Activated CD4-positive, alpha-beta T cell treated with anti-CD3 and anti-CD28 coated beads, Interleukin-2, amount 50 U/mL, for 24 hours (primary cell): ENCODE measurements at places on chromosomes 2 and 18.

DNA sequence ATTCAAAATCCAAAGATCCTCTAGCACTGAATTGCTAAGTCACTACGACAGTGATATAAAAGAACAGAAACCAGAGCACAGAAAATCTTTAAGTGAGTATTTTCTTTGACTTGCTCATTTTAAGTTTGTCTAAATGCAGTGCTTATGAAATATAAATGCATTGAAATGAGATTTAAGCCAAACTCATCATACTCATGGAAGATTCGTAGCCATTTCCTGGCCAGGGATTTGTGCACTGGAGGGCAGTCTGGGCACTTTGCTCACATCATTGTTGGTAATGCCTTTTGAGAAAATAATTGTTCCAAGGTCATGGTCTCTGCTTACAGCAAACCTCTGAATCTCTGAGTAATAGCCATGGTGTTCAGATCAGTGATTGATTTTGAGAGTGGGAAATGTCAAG lies 307.7 kb downstream of the ARHGAP15 start:
- DNase-seq = no peak

- DNase-seq = peak; percentile 37
Measured at GRCh38 chr2:73290049-73290839, 3.1 kb downstream of the EGR4 start.

GRCh38 chr2:160300203-160300602 lies 100.1 kb upstream of the ITGB6 start:
- no peak for DNase-seq

DNA sequence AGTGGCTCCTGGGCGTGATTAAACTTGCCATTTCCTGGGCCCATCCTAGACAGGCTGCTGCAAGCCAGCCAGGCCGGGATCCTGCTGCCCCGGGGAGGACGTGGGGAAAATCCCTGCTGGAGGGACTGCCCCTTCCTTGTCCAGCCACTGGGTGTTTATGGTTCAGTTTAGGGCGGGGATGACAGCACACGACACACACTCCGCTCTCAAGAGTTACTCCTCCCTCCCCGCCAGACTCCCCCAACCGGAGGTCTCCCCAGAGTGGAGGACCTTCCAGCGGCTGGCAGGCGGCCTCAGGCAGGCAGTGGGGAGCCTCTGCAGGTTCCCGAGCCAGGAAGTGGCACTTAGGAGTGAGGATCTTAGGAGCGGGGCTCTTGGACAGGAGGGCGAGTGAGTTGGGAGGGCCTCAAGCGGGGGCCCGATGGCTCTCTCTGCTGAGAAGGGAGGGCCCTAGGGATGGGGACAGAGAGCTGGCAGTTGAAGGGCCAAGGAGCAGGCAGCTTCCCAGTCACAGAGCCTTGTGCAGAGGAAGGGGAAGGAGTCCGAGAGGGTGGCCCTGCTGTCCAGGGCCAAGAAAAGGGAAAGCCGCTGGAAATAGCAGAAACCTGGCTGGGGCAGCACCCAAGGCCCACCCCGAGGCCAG lies 5.7 kb upstream of the GPR35 start:
- no peak for DNase-seq

GRCh38 chr2:124163840-124164239 lies 138.8 kb downstream of the CNTNAP5 start:
- no peak for DNase-seq

DNA sequence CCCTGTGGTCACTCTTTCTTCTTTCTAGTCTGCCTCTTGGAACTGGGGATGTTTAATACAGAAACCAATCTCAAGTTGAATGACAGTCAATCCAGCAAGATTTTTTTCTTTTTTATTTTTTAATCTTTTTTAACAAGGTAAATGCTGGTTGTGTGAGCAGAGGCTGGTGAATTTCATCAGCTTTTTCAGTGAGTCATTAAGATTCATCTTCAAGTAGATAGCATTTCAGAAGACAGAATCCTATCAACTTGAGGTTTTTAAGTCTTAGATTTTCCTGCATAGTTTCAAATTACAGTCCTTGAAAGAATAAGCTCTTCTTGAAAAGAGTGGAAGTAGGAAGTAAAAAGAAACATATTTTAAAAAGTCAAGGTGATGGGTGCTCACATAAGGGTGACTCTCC lies 12.4 kb downstream of the SLC8A1 start:
- DNase-seq = no peak

GRCh38 chr2:128644718-128645256 lies 326.1 kb upstream of the HS6ST1 start:
- no peak for DNase-seq

- peak; percentile 68 for DNase-seq
Measured at GRCh38 chr2:44981714-44982108, 27.5 kb downstream of the SIX2 start.

DNA sequence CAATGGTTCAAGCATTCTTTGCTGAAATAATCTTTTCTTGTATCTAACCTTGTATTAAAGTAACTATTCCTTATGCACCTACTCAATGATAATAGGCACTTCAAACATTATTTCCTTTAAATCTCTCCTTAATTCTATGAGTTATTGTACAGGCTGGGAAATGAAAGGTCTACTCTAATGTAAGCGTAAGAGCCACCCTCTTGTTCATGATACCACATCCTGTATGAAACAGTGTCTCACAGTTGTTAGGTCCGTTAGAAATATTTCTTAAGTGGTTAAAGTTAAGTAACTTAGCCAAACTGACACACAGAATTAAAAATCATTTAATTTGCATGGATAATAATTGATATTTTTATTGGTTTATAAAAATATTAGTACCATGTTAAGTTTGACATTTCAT lies 162.5 kb upstream of the RPRM start:
- no peak for DNase-seq

- no peak for DNase-seq
Measured at GRCh38 chr2:28378679-28379584, 13.7 kb upstream of the FOSL2 start.

DNA sequence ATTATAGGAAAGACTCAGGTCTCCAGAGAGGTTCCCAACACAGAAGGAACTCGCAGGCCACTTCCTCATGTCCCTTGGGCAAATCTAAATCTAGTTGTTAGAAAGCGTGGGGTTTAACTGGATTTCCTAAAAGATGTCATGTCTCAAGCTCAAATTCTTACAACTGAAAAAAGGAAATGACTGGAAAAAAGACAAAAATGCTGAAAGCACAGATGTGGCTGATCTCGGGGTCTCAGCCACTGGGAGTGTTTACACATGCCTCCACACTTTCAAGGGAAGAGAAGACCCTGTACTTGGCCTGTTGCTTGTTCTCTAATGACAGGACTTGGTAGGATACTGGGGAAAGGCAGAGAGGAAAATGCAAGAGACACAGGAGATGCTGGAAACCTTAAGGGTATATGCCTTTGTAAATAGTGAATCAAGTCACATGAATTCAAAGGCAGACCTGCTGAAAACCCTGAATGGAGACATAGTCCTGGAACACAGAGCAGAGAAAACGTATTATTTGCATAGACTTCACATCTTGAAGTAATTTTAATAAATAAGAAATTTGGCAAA lies 160.9 kb upstream of the MEIS1 start:
- no peak for DNase-seq

- DNase-seq = no peak
Measured at GRCh38 chr2:40120026-40120425, 331.9 kb downstream of the SLC8A1 start.

- no peak for DNase-seq
Measured at GRCh38 chr2:48474574-48475298, 55.2 kb upstream of the STON1 start.

GRCh38 chr2:238133499-238134392 lies 4.7 kb upstream of the KLHL30 start:
- DNase-seq = no peak

GRCh38 chr2:37670378-37671008 lies 949 bp downstream of the CDC42EP3 start:
- DNase-seq = no peak

DNA sequence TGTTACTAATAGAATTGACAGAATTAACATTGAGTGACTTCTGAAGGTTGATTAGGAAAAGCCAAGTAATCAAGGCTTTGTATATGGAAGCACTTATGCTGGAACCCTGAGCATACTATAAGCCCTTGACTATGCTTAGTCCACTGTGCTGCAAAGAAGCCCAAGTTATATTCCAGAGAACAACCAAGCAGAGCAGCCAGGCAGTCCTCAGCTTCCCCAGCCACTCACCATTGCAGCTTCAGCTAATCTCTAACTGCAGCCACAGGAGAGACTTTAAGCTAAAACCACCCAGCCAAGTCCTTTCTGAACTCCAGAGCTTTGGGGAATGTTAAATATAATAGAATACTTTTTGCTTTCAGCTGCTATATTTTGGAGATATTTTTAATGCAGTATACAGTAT lies 164.4 kb upstream of the VWC2L start:
- no peak for DNase-seq
